Caki2 (cell line): ENCODE measurements at places on chromosomes 16 and 17. TPM values are rescaled to one million over a fixed set of nuclear protein-coding genes. Genes with fewer than 3 reads are reported as not detected.

CCL8 gene
- total RNA-seq, result not detected in 2 replicates

- no peak for DNase-seq
Observed at GRCh38 chr16:878886-879285, 78.4 kb upstream of the GNG13 start.

DNA sequence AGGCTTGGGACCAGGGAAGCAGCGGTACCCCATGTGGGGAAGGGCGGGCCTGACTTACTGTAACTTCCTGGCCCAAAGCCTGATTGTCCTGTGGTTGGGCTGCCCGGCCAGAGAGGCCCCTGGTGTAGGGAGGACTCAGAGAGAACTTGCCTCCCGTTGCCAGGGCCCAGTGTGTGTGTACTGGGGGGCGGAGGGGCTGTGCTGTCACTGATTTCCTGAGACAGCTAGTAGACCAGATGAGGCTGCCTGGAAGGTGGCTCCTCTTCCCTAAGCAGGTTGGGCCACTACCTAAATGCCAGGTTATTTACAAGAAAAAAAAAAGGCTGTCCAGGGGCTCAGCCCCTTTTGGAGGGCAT lies 16.7 kb downstream of the SOCS3 start:
- no peak for DNase-seq

DNA sequence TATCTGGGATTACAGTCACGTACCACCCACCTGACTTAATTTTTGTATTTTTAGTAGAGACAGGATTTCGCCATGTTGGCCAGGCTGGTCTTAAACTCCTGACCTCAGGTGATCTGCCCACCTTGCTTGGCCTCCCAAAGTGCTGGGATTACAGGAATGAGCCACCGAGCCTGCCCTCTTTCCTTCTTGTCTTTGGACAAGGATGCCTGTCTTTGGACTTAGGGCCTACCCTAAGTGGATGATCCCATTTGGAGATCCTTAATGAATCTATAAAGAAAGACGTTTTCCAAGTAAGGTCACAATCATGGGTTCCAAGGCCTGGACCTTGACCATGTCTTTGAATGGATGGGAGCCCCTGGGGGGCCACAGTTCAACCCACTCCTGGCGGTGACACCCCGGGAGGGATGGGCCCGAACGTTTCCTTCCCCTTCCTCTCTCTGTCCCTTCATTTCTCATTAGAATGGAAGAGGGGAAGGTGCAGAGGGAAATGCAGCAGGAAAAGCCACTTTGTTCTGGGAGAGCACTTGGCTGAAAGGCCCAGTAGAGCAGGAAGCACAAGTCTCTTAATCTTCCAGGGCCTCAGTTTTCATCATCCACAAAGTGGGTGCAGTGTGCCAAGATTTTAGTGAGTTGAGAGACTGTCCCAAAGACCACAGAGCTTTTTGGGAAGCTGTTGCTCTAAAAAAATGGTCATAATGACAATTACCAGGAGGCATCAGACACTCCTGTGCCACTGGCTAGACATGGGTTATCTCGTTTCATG lies 353.3 kb downstream of the SEC14L1 start:
- DNase-seq, result no peak

GRCh38 chr16:56985962-56986360 lies 3.4 kb upstream of the NLRC5 start:
- DNase-seq, result no peak

GRCh38 chr16:88316151-88316550 lies 66.6 kb upstream of the ZNF469 start:
- no peak for DNase-seq

DNA sequence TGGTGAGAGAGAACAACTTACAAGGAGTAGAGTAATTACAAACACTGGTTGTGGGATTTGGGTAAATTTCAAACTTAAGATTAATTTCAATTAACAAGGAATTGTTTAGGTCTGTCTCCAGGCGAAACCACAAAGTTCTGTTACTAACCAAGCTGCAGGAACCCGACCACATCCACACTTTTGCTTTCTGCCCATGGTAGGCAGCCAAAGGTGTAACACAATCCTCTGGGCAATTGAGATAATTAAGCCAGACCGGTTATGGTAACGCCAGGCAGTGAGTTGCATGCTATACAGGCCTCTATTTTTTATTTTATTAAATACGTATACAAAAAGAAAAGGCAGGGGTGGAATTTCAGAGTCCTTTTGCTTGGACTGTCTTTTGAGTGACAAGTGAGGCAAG lies 12.0 kb downstream of the KCNJ2 start:
- no peak for DNase-seq

GRCh38 chr16:85463672-85464382 lies 149.3 kb upstream of the GSE1 start:
- no peak for DNase-seq

- DNase-seq, result no peak
Observed at GRCh38 chr16:66206363-66206762, 160.1 kb upstream of the CDH5 start.

GRCh38 chr16:82649766-82650165 lies 23.0 kb downstream of the CDH13 start:
- DNase-seq, result no peak

DNA sequence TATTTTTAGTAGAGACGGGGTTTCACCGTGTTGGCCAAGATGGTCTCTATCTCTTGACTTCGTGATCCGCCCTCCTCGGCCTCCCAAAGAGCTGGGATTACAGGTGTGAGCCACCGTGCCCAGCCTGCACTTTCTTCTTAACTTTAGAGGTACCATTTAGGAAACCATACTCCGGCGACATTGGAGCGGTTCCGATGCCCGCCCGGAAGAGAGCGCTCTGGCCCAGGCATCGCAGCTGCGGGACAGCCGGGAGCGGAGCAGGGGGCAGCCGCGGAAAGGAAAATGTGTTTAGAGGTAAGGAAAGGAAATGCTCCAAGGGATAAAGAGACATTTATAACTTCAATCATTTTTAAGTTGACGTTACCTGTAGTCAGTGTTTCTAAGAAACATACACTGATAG lies 6.0 kb upstream of the HS3ST3B1 start:
- DNase-seq, result no peak

TNS4 gene
- total RNA-seq, result not detected in 2 replicates

DBNDD1 gene
- 0.49 and 2.7 TPM in 2 replicates for total RNA-seq

DNA sequence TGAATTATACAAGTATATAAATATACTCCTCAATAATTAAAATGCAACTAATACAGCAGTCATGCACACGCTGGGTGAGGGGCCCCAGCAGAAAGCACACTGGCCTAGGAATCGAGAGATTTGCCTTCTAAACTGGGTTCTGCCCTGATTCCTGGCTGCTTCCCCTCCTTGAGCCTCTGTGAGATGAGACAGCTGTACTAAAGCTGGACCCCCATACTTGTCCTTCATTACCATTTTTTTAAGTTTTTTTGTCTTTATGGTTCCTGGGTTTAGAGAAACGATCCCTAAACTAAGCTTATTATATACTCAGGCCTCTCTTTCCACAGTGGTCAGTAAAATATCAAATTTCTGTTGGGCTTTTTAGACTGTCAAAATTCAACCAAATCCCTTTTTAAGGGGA lies 195.1 kb upstream of the DYNLRB2 start:
- DNase-seq, result no peak

- no peak for DNase-seq
Observed at GRCh38 chr17:57379895-57380434, 123.6 kb downstream of the MSI2 start.

DNA sequence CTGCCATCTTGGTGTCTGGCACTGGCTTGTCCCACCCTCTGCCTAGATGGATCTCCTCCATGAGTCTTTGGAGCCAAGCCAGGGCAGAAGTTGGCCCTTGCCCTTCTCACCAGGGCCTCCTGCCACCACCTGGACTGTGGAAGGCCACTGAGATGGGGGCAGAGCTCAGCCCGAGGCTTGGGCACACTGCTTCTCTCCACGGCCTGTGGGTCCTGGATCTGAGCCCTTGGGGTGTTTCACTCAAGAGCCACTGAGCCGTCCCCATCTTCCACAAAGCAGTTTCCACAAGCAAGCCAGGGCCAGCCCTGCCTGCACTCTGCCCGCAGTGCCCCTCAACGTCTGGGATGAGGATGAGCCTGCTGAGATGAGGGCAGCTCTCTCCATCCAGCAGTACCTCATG lies 16.7 kb upstream of the CD300A start:
- no peak for DNase-seq

- no peak for DNase-seq
Observed at GRCh38 chr16:68508641-68509240, 30.4 kb upstream of the ZFP90 start.
